ENCODE measurements at places on chromosomes 12 and 14.

DNA sequence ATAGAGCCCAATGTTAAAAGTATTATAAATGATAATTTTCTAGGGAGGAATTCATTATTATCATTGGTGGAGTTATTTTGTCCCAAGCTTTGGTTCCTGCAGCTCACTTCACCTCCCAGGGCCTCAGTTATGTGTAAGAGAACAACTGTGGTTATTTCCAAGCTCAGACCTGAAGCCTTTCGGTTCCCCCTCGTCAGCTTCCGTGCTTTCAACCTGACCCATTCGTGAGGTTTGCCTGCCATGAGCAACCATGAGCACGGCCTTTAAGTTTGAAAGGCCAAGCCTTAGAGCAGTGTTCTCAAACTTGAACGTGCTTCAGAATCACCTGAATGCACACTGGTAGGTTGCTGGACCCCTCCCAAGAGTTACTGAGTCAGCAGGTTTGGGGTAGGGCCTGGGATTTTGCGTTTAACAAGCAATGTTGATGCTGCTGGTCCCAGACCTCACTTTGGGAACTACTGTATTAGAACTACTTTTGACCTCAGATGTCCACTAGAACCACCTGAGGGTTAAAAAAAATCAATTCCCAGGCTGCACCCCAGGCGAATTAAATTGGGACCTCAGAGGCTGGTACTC lies 133.0 kb upstream of the PRMT8 start:
- no peak for DNase-seq

DNA sequence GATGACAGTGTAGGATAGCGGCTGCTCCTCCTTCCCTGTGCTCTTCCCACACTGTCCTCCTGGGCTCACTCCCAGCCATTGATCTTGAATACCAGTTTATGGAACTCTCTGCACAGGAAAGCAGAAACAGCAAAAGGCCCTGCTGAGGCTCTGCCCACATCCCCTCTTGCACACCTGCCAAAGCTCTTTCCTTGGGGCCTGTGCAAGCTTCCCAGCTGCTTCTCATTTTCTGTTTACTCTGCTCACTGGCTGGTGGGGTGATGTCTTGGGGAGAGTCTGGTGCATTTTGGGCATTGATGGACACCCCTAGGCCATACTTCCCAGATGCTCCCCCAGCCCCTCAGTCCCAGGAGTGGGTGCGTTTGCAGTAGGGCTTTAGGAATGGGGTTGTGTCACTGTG lies 361.8 kb downstream of the TMEM121 start:
- no peak for DNase-seq

- no peak for DNase-seq
Measured at GRCh38 chr14:34053666-34054065, 102.8 kb upstream of the EGLN3 start.

GRCh38 chr12:92995258-92995903 lies 66.3 kb upstream of the EEA1 start:
- DNase-seq = no peak

DNA sequence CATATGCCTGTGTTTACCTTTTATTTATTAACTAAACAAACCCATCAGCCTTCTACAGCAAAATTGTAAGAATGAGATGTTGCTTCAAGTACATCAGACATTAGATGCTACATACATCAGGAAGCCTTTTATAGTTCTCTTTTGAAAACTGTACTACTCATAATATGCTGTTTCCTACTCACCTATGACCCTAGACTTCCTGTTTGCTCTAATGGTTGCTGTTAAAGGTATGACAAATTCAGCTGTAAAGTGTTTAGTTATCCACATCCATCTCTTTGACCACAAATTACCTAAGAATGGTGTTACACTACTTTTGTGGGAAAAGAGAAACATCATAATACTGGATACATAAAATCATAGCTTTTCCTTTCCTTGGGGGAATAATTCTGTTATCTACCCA lies 220.0 kb downstream of the RAD51B start:
- no peak for DNase-seq

DNA sequence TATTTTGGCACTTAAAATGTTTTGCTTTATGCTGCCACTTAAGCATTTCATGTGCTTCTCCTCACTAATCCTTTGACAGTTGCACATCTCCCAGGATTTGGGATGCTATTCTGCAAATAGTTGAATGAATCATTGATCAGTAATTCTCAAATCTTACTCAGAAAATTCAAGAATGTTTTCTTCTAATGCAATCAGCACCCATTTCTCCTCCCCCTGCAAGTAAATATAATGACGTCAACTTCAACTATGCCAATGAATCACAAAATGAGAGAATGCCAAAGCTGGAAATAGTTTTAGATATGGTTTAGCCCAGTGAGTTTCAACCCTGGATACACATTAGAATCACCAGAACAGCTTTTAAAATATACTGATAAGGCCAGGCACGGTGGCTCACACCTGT lies 2.1 kb upstream of the BLOC1S1 start:
- no peak for DNase-seq

DNA sequence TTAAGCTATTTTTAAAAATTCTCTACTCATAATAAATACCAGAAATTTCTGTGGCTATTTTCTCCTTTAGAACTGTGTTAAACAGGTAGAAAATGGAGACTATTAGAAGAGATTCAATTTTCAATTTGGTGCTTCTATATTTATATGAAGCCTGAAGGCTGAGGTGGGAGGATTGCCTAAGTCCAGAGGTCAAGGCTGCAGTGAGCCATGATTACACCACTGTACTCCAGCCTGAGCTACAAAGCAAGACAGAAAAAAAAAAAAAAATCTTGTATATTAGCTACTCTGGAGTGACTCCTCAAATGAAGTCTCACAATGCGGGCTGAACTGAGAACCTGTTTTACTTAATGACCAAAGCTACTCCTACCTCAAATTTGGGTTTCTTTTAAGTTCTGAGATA lies 9.8 kb upstream of the DPF3 start:
- no peak for DNase-seq

GRCh38 chr12:11158885-11159444 lies 12.0 kb upstream of the SMIM10L1 start:
- no peak for DNase-seq
